Nucleus accumbens (tissue), 56 donors: ENCODE measurements at places on chromosomes 3 and 15.

DNA sequence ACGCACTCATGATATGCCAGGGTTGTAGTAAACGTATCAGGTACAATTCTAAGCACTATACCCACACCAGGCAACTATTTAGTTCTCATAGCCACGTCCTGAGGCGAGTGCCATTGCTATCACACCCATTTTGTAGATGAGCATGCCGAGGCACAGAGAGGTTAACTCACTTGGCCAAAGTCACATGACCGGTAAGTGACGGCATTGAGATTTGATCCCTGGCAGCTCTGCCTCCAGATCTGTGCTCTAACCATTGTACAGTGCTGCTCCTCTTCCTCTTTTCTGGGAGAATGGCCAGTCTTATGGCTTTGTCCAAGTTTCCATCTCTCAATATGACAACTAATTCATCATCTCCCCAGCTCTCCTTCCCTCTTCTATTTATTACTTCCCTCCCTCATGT lies 18.9 kb upstream of the ATP2B2 start:
- no peak for DNase-seq

DNA sequence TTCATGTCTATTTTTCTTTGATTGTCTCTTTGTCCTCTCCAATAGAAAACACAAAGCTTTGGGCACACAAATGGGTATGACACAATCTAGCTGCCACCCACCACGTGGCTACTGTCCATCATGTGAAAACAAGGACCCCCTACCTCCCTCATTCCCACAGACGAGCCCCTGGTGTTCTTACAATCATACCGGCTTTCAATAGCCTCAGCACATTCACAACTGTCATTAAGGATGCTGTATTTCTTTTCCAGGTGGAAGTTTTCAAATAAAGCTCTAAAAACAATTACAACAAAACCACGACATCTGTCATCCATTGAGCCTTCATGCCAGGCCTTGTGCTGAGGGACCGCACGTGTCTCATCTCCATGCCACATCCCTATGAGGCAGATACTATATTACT lies 552.6 kb upstream of the ADAMTS9 start:
- no peak for DNase-seq

DNA sequence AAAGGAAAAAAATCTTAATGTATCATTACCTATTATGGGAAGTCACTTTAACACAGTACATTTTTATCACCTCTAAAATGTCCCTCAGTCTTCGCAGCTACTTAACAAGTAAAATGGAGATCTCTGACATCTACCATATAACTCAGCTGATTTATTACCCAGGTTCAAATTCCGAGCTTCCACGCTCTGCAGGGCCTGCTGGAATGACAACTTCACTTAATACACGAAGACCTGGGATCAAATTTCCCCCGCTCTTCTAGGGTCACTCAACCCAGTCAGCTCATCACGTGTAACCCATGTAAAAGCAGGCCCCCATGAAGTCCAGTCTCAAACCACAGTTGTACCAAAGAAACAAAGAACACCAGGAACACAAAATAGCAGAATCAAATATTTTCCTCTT lies 44.2 kb upstream of the ACP3 start:
- DNase-seq, result no peak

DNA sequence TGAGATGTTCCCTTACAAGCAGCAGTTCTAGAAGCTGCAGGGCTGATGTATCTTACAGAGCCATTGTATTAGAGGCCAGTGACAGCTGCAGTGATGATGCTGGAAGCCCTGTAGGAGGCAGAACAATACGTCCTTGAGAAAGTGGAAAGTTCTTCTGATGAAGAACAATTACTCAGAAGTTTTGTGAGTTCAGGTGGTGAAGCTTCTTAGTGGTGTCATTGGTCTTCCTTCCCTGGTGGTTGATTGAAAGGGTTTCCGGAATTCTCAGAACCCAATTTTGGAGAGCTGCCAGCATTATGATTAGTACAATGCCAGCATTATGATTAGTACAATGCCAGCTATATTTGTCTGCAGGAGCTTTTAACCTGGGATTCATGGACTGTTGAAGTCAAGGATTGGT lies 356.4 kb downstream of the MFSD1 start:
- no peak for DNase-seq
